ENCODE measurements at places on chromosomes 7 and 10.
A peak's percentile ranks its signal among the peaks of the same experiment; 100 is the strongest.

DNA sequence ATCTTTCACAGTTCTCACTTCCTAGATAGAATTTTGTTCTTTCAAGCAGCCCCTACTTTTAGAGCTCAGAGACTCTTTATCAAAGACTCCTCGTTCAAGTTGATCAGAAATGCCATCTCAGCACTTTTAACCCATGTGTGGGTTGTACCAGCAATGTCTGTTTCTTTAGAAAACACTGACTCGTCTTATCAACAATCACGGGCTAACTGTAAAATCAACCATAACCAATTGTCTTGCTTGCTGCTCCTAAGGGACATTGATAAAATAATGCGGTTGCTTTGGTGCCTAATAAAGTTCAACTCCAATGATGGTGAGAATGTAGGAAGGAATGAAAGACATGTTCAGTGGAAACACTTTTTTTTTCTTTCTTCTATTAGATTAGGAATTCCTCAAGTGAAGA lies 12.9 kb upstream of the CDK6 start:
- no peak for DNase-seq

DNA sequence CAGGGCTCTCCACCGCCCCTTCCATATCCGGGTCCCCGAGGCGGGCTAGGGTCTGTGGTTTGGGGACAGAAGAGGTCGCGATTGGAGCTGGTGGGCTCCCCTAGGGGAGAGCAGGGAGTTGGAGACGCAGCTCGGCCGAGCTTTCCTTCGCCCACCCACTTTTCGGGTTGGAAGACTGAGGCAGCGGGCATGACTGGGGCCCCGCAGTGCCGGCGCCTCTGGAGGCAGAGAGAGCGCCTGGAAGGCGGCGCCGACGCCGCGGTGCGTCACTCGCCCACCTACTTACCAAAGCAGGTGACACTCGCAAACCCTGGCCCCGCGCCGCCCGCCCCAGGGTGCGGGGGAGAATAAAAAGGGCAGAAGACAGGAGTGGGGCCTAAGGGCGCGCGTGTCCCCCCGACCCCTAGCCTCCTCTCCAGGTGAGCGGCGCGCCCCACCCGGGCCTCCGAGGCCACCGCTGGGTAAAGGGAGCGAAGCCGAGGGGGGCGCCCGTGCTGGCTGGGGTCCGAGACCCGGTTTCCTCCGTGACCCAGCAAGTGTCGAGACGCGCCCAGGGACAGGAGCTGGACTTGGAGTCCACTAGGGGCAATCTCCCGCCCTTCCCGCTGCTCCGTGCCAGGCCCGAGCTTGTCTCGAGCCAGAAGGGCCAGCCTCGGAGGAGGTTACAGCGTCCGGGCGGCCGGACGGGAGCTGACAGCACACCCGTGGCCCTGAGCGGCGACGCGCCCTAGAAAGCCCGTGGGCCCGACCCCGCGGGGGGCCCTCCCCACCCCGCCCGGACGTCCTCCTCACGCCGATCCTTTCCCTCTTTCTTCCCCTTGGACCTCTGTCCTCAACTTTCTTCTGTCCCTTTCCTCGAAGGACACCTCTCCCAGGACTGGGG lies 34.4 kb upstream of the GRID1 start:
- peak; percentile 78 for DNase-seq

DNA sequence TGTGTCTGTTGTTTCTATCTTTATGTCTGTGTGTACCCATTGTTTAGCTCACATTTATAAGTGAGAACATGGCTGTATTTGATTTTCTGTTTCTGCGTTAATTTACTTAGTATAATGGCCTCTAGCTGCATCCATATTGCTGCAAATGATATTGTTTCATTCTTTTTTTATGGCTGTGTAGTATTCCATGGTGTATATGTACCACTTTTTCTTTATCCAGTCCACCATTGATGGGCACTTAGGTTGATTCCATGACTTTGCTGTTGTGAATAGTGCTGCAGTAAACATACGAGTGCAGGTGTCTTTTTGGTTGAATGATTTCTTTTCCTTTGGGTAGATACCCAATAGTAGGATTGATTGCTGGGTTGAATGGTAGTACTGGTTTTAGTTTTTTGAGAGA lies 48.2 kb downstream of the ZNRF2 start:
- no peak for DNase-seq

DNA sequence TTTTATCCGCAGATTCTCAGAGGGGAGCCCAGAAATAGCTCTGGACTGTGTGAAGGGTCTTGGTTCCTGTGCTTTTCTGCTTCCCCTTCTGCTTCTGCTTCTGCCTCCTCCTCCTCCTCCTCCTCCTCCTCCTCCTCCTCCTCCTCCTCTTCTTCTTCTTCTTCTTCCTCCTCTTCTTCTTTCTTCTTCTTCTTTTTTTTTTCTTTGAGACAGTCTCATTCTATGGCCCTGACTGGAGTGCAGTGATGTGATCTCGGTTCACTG lies 11.6 kb downstream of the PDZD7 start:
- no peak for DNase-seq

DNA sequence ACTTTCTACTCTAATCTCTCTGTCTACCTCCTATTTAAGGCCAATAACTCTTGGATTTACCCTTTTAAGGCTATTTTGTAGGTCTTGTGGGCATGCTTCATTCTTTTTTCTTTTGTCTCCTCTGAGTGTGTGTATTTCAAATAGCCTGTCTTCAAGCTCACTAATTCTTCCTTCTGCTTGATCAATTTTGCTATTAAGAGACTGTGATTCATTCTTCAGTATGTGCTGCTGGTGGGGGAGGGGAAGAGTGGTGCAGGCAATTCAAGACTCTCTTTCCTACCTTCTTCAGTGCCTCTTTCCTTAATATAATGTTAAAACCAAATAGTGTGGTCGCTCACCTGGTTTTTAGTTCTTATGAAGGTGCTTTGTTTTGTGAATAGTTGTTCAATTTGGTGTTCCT lies 20.0 kb downstream of the ABCB1 start:
- peak; percentile 13 for DNase-seq

- no peak for DNase-seq
Measured at GRCh38 chr7:66912195-66912594, 8.8 kb upstream of the TMEM248 start.

DNA sequence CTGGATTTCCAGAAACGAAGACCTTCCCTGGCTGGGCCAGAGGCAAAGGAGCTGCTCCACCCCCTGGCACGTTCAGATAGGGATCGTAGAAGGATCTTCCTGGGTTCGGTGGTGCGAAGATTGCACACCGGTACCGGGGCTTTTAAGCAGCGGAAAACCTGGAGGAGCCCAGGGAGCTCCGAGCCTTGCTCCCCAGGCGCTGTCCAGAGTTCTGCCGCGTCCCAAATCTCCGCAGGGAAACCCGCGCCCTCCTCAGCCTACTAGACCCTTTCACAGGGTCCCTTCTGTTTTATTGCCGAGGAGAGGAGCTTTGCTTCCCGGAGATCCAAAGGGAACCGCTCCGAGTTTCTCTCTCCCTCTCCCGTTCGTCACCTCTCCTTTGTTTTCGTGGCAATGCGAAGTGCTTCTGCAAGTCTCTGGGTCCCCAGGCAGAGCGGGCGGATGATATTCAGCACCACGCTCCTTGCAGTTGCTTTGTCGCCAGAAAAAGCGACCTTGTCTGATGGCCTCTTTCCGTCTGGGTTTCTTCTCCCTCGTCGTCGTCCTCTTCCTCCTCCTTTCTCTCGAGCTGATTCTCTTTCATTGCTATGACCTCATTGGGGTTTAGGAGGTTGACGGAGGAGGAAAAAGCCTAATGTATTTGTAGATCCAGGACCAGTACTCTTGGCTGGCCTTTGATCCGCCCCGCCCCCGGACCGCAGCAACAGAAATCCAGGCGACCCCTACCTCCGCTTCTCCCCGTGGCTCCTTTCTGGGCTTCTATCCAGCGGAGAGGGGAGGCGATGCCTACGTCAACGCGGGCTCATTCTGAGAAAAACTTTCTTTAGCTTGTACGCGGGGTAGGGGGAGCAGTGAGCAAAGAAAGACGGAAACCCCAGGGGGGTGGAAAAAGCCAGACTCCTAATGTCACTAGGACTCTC lies at the start of gene TMEM196:
Gene TMEM196 (minus strand): TSS at position 777 of the 920 bp plus-strand sequence. CDS start 921 bp downstream, outside the sequence.
- peak; percentile 89 for DNase-seq

GRCh38 chr7:143117395-143117794 lies 14.5 kb upstream of the PIP start:
- DNase-seq = no peak

GRCh38 chr7:142500366-142500765 lies 242.5 kb upstream of the PRSS58 start:
- DNase-seq = no peak

DNA sequence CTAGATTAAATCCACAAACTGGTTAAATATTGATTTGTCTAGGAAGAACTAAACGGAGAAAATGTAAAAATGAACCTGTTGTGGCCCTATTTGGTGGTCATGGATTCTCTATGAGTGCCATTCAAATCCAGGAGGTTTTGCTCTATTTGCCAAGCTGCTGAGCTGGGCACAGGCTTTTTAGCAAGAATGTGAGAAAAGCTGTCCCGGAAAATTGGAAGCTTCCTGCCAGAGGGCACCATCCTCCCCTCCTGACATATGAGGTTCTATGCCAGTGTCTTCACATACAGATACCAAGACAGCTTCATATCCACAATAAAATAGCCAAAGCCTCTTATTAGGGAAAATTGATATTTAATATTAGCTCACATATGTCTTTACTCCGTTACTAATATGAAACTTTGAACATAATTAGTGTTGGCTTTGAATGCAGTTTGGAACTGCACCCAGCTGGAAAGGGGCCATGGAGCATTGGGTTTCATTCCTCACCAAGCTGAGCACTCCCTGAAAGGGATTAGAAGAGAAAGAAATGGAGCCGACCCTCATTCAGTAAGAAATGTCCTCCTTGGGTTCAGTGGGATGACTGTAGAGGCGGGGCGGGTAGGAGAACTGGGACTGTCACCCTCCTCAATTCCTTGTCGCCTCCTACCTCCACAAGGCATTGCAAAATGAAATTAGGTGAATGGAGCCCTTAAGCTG lies 47.8 kb downstream of the NRCAM start:
- no peak for DNase-seq

DNA sequence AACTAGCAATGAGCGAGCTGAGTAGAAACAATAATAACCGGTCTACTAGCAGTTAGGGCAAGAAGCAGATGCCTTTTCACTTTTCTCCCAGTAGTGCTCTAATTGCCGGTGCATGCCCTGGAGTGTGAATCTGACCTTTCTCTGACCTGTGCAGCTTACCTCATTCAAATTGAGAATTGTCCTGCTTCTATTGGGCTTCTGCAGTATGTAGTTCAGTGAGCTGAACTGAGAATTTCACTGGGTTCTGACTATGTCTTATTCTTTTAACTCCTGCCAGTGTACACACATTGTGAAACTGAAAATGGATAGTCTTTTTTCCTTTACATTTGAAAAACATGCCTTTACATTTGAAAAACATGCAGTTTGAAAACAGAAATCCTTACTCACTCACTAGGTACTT lies 157.9 kb upstream of the GRM3 start:
- DNase-seq = no peak

GRCh38 chr7:31151849-31152248 lies 99.7 kb downstream of the ADCYAP1R1 start:
- DNase-seq = no peak

GRCh38 chr7:158361326-158361946 lies 226.2 kb downstream of the PTPRN2 start:
- no peak for DNase-seq

GRCh38 chr7:1818575-1819258 lies 148.6 kb downstream of the ELFN1 start:
- DNase-seq = peak; percentile 15

DNA sequence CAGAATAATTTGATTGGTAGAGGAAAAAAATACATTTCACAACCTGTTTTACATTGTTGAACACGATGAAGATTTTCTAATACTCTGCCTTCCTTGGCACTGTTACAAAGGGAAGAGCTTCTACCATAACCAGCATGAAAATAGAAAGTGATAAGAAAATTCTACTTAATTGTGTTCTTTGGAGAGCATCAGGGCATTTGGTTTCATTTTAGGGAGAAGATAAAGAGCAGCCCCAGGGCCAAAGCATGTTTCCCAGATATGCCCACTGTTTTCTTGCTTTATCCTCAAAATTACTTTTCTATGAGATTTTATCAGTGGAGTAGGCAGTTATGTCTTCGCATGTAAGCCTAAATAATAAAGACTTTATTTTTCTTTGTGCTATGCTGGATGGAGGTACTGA lies 9.5 kb downstream of the CHRM2 start:
- no peak for DNase-seq

DNA sequence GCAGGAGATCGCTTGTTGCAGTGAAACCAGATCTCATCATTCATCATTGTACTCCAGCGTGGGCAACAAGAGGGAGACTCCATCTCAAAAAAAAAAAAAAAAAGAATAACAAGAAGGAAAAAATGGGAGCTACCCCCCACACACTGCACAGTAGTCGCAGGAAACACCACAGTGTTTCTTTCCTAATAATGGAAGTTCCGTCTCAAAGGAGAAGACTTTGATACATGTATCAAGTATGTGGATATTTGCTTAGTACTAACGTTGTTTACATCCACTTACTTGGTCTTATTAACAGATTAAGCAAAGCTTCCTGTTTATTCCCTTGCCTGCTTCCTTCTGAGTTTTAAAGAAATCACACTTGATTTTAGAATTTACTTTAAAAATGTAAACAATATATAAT lies 22.2 kb downstream of the YAE1 start:
- no peak for DNase-seq

- no peak for DNase-seq
Measured at GRCh38 chr7:64651632-64652165, 14.2 kb upstream of the ZNF107 start.

GRCh38 chr10:116787893-116788665 lies 45.7 kb upstream of the HSPA12A start:
- peak; percentile 92 for DNase-seq

DNA sequence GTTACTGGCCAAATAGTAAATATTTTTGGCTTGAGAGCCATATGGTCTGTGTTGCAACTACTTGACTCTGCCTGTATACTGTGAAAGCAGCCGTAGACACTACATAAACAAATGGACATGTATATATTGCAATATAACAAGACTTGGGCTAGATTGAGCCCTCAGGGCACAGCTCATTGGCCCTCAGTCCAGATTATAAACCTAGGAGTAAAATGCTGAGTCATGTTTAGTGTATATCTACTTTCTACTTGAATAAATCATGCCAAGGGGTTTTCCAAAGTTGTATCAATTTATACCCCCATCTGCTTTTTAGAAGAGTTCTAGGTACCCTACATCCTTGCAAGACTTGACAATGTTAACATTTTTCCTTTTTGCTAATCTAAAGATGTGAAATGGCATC lies 27.4 kb upstream of the POU6F2 start:
- no peak for DNase-seq

DNA sequence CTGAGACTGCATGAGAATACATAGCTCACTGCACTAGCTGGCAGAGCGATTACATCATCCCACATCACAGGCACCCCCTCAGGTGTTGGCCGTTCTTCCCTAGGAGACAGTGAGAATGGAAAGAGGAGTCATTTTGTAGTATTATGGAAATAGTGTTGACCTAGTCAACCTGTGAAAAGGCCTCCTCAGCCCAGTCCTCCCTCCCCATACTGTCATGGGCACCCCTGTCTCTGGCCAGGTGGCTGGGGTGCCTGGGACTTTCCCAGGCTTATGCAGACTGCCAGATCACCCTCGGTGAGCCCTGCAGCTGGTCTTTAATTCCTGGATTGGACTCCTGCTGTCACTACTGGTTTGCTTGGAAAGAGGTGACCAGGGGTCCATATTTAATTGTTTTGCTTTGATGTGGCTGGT lies 4.0 kb downstream of the INPP5A start:
- no peak for DNase-seq

- no peak for DNase-seq
Measured at GRCh38 chr10:17109475-17110207, 20.0 kb downstream of the CUBN start.
